ENCODE measurements at places on chromosomes 4 and X.

GRCh38 chr4:122480655-122481487 lies 24.3 kb upstream of the IL2 start:
- no peak for DNase-seq

- DNase-seq: no peak
These were observed 226.1 kb upstream of the GK2 start for GRCh38 chr4:79634111-79634510.

GRCh38 chr4:173398779-173399415 lies at the start of gene SCRG1:
TSS of gene SCRG1 (minus strand) at chr4:173399116. CDS start at chr4:173391414, 7,702 bp downstream.
- no peak for DNase-seq

DNA sequence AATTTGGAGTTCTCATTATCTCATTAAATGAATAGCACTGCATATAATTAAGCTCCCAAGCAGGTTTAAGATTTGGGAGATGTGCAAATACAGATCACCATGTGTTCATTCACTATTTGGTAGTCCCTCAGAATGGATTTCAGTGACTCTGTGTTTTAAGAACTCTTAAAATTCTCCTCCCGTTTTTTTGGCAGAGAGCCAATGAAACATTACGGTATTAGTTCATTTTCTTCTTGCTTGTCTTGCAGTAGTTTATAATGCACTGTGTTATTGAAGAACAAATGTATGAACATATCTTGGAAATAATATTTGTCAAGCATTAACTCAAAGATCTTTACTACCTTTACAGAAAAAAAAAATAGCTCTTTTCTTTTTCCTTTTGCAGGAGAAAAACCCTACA lies 32.7 kb downstream of the KLF3 start:
- DNase-seq: no peak

DNA sequence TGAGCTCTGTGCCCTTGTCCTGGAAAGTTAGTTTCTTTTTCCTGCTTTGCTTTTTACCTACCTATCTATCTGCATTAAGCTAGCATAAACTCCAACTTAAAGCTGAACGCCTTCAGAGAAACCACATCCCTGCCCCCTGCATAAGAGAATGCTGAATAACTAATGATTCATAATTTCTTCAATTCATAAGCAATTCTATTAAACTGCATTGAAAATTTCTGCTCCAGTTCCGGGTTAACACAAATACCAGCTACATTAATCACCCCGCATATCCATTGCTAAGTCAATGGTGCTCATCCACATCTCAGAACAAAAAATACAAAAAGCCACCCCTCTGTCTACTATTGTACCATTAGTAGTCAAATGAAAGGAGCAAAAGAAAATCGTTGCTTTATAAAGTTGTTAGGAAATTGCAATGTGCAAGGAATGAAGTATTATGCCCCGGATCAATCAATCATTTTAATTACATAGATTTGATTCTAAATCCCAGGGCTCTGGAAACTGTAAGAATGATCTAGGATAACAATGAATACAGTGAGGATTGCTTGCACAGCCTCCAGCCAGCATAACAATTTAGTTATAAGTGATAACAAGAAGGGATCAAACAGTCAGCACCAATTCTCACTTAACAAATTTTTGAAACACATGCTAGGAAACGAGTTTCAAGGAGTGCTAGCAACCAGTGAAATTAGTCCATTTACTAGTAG lies 106.8 kb downstream of the ELOVL6 start:
- DNase-seq: no peak

DNA sequence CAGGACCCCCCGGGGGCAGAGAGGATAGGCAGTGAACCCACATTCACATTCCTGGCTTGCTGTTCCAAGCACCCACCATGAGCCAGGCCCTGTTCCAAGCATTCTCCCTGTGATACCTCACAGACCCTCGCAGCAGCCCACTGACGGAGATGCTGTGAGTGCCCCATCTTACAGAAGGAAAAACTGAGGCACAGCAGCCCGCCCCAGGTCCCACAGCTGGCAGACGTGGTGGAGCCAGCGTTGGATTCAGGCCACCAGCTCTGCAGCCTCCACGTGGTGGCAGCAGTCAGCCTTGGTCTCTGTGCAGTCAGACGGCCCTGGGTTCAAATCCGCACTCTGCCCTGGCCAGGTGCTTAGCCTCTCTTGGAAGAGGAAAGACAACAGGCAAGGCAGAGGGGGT lies 16.8 kb downstream of the MAN2B2 start:
- DNase-seq: no peak

DNA sequence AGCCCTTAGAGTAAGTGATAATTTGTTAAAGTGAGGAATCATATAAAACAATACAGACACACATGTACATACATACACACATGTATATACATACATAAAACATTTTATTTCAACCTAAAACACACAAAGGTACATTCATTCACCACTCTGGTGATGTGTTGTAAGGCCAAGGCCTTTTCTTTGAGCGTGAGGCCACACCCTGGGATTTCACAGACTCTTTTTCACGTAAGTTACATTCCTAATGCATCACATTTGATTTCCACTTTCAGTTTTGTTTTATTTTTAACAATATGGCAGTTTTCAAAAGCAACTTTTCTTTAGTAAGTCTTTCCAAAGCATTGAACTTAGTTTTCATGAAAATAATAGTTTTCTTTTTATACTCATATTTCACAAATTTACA lies 170.7 kb downstream of the COL4A6 start:
- DNase-seq: no peak

DNA sequence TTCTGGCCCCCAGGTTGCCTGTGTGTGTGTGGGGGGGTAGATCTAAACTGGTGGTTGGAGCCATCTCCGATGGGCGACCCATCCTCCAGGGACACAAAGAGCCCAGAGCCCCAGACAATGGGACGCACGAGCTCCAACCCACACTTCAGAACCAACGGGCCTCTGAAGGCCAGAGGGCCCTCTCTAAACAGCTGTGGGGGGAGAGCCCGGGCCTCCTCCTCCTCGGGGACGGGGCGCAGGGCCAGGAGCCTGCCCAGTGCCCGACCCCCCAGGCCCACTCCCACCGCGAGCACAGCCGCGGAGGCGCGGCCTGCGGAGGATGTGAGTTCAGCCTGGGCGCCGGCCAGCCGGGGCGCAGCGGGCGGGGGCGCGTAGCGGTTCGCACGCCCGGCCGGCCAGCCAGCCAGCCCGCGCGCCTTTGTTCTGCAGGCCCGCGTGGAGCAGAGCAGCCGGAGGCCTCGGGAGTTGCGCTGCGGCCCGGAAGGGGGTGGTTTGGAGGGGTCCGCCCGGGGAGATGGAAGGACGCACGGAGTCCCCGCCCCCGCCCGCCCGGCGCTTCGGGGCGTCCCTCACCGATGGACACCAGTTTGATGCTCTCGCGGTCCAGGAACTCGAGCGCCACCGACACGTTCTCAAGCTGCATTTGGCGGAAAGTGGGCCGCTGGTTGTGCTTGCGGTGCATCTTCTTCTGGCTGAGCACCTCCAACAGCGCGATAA lies 4.0 kb downstream of the FLNA start:
- DNase-seq: no peak

DNA sequence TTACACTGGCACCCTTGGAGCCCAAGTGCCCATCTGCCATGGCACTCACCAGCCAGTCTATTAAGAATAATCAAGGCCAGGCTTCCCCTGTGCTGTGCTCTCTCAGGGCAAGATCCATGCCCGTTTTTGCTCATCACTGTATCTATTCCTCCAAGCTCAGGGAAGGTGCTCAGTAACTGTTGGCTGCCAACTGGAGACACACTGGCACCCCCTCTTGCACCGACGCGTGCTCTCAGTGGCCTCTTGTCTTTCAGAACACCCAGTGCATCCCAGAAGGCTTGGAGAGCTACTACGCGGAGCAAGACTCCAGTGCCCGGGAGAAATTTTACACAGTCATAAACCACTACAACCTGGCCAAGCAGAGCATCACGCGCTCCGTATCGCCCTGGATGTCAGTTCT lies 30.1 kb downstream of the NSG1 start:
- no peak for DNase-seq

DNA sequence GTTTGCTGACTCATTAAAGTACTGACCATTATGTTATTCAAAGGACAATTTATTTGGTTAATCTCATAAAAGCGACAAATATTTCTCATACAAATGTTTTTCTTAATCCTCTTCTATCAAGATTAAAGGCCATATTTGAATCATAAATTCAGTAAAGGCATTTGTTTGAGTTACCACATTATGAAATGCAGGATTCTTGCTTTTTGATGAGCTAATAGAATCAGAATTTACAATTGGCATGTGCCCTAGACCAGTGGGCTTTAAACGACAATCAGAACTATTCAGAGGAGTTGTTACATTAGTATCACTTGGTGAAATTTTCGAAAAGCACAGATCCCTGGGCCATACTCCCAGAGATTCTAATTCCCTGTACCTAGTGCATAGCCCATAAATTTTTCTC lies 55.3 kb downstream of the KLHL4 start:
- DNase-seq: no peak

GRCh38 chrX:88072339-88073030 lies 554.9 kb downstream of the KLHL4 start:
- no peak for DNase-seq

- no peak for DNase-seq
These were observed 8.2 kb downstream of the RASSF6 start for GRCh38 chr4:73612032-73612431.

- no peak for DNase-seq
These were observed 147.4 kb downstream of the SMIM20 start for GRCh38 chr4:26061248-26061986.

DNA sequence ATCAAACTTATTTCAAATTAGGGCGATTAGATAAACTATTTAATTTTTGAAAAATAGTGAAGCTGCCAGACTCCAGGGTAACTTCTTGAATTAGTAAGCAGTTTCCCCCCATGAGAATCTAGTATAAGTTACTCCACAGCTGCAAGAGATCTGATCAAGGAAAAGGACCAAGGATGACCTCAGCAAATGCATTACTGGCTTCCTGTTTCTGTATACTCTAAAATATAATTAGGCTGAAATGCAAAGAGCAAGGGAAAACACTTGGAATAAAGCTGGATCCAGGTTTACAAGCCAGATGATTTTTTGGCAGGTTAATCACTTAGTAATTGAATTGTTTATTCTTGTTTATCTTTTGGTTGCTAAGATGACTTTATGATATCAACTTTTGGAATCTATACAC lies 13.4 kb upstream of the P2RY10 start:
- no peak for DNase-seq

GRCh38 chrX:132638313-132638712 lies 149.5 kb upstream of the MBNL3 start:
- DNase-seq: no peak

Measured in stimulated activated CD4-positive, alpha-beta T cell treated with anti-CD3 and anti-CD28 coated beads, Interleukin-4, amount 100 ng/mL, for 1 hour (primary cell).